Aorta (tissue), 5 donors: ENCODE measurements at places on chromosomes 2 and 18.
A peak's percentile ranks its signal among the peaks of the same experiment; 100 is the strongest.

DNA sequence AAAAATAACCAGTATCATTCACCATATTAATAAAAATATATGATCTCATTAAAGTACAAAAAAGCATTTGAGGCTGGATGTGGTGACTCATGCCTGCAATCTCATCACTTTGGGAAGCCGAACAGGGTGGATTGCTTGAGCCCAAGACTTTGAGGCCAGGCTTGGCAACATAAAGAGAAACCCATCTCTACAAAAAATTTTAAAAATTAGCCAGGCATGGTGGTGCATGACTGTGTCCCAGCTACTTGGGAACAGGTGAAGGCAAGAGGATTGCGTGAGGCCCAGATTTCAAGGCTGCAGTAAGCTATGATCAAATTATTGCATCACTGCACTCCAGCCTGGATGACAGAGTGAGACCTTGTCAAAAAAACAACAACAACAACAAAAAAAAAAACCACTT lies 75.9 kb downstream of the RAD51AP2 start:
- no peaks in the 10 kb centered on the region for H3K36me3 ChIP-seq
- no peak for DNase-seq
- H3K27me3 ChIP-seq = no peaks in the 10 kb centered on the region
- H3K27ac ChIP-seq = no peak overlapping the region
- no peak overlapping the region for H3K4me3 ChIP-seq

GRCh38 chr2:15429032-15429431 lies 132.1 kb downstream of the NBAS start:
- DNase-seq = no peak
- H3K27me3 ChIP-seq = no peaks in the 10 kb centered on the region
- H3K4me3 ChIP-seq = no peak overlapping the region
- no peaks in the 10 kb centered on the region for H3K4me1 ChIP-seq
- peaks cover 2% of the 10 kb centered on the region for H3K36me3 ChIP-seq

GRCh38 chr2:144914622-144915318 lies 394.9 kb upstream of the ZEB2 start:
- H3K4me1 ChIP-seq = no peaks in the 10 kb centered on the region
- H3K27me3 ChIP-seq = no peaks in the 10 kb centered on the region
- no peak overlapping the region for H3K27ac ChIP-seq
- H3K36me3 ChIP-seq = no peaks in the 10 kb centered on the region

DNA sequence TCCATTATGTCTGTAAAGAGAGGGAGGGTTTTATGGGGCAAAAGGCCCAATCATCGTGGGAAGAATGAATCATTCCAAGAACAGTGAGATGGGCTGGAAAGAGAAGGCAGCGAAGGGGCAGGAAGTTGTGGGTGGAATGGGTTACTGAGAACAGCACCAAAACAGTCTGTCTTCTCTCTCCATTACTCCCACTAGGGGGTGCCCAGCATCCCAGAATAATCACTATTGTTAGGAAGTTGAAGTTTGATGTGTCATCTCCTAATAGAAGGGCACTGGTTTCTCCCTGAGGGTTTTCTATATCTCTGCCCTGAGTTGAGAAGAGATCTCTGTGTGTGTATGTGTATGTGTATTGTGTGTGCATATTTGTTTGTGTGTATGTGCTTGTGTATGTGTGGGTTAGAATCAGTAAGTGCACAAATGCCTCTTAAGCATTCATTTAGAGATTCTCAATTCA lies 76.6 kb upstream of the MAP4K3 start:
- H3K27ac ChIP-seq = no peak overlapping the region
- H3K4me1 ChIP-seq = no peaks in the 10 kb centered on the region
- H3K27me3 ChIP-seq = no peaks in the 10 kb centered on the region
- peak; percentile 76 for DNase-seq
- H3K36me3 ChIP-seq = no peaks in the 10 kb centered on the region
- no peak overlapping the region for H3K4me3 ChIP-seq
